ENCODE measurements at places on chromosomes 3 and 15.

GRCh38 chr3:175702956-175703355 lies 843.8 kb downstream of the NAALADL2 start:
- no peak for DNase-seq

GRCh38 chr3:196127308-196128040 lies 45.6 kb upstream of the TFRC start:
- DNase-seq, result peak; percentile 25

GRCh38 chr15:100426937-100427336 lies 85.2 kb upstream of the ADAMTS17 start:
- no peak for DNase-seq

DNA sequence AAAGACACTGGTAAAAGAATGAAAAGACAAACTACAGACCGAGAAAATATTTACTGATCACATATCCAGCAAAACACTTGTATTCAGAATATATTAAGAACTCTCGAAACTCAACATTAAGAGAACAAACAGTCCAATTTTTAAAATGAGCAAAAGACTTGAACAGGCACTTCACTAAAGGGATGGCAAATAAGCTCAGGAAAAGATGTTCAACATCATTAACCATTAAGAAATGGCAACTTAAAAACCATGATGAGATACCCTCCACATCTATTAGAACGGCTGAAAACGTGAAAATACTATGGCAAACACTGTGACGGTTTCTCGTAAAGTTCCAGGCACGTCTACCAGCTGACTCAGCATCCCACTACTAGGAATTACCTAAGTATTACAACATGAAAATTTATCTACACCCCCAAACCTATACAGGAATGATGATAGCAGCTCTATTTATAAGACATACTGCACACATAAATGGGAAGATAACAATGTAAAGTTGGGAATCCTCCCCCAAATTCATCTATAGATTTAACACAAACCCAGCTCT lies 86.1 kb upstream of the PROK2 start:
- DNase-seq, result no peak

DNA sequence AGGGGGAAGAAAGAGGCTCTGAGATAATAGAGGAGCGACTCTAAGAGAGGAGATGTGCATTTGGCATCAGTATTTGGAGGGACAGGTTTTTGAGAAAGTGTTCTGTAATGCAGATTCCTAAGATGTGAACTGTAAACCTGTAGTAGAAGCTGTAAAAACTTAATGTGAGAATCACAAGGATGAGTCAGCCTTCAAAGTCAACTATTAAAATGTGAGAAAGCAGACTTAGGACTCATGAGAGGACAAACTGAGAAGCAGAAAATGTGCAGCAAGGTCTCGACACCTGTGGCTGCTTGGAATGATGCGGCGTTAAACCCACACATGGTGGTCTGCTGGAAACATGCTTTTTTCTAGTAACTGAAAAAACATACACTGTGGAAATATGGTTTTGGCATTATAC lies 36.0 kb downstream of the USP13 start:
- peak; percentile 33 for DNase-seq

All from activated CD4-positive, alpha-beta T cell treated with anti-CD3 and anti-CD28 coated beads, Interleukin-2, Interleukin-4, amounts not matched to agents 100 ng/mL and 50 ng/mL, durations not matched to agents 16 hours and 8 hours (primary cell).